Vagina (tissue), 2 donors: ENCODE measurements at places on chromosomes 3 and 15. TPM values are rescaled to one million over a fixed set of nuclear protein-coding genes. Genes with fewer than 3 reads are reported as not detected.

GAP43 gene
- total RNA-seq, result 4.9 TPM

NEK11 gene
- total RNA-seq, result 8.6 TPM

KIF23 gene
- 7.4 TPM for total RNA-seq

PARP6 gene
- 62.6 TPM for total RNA-seq

ATP6V1A gene
- total RNA-seq, result 28.5 TPM

MESP1 gene
- total RNA-seq, result 2.7 TPM

GOLGA6D gene
- not detected for total RNA-seq

PLCB2 gene
- total RNA-seq, result 14.0 TPM

OR5AC2 gene
- not detected for total RNA-seq

GADL1 gene
- not detected for total RNA-seq

ROPN1 gene
- not detected for total RNA-seq

FBXL22 gene
- 10.1 TPM for total RNA-seq

NRG4 gene
- total RNA-seq, result not detected

TBC1D2B gene
- total RNA-seq, result 63.6 TPM

BCHE gene
- 2.9 TPM for total RNA-seq

WNT7A gene
- not detected for total RNA-seq

GOLGA8R gene
- total RNA-seq, result 3.2 TPM

CKMT1B gene
- 29.7 TPM for total RNA-seq

AHSG gene
- total RNA-seq, result not detected

FANCD2OS gene
- not detected for total RNA-seq

PCOLCE2 gene
- total RNA-seq, result 136 TPM

IVD gene
- 30.4 TPM for total RNA-seq

AADACL2 gene
- 0.49 TPM for total RNA-seq

LARP6 gene
- 50.6 TPM for total RNA-seq

GOLGA8A gene
- 46.7 TPM for total RNA-seq

SPESP1 gene
- 1.5 TPM for total RNA-seq

SLC22A14 gene
- 0.49 TPM for total RNA-seq

ROBO2 gene
- 11.0 TPM for total RNA-seq

CLRN1 gene
- total RNA-seq, result not detected

AP3B2 gene
- total RNA-seq, result 3.7 TPM

LRRC31 gene
- total RNA-seq, result not detected

CFAP100 gene
- total RNA-seq, result not detected

TNNC1 gene
- 1.7 TPM for total RNA-seq

TMEM89 gene
- not detected for total RNA-seq
